Brain microvascular endothelial cell (primary cell): ENCODE measurements at places on chromosomes 1 and 21.
A peak's percentile ranks its signal among the peaks of the same experiment; 100 is the strongest.

- no peak for DNase-seq
These were observed 8.9 kb downstream of the MTF1 start for GRCh38 chr1:37850352-37850955.

GRCh38 chr21:36747815-36748383 lies 49.0 kb downstream of the SIM2 start:
- DNase-seq, result peak; percentile 18

DNA sequence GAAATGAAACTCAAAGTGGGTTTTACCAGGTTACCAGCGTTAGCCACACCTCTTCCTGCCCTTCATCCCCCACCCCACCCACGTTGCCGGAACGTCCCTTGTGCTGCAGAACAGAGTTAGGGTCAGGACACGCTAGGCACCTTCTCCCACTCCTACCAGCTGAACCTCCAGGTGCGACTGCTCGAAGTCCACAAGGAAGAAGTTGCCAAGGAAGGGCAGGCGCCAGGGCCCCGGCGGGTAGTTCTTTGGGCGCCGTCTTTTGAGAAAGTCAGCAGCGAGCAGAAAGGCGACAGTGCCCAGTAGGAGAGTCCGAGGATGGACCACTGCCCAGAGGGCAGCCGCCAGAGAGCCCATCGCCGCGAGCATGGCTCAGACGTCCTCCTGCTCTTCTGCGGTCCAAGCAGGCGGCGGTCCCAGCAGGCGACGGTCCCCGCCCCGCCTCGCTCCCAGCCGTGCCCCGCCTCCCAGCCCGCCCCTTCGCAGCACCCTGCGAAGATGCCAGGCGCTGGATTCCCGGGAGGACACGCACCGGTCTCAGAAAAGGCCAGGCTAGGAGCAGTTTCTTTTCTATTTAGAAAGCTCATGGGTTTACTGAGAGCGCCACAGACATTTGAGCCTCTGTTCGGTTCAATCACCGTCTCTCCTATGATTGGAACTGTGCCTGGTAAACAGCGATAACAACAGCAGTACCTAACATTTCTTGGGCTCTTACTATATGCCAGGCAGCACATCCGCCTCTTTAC lies at the start of gene CYP2J2:
CYP2J2 (minus strand) TSS at position 393 of the 743 bp plus-strand sequence; CDS start at position 366, 27 bp downstream.
- DNase-seq, result no peak

DNA sequence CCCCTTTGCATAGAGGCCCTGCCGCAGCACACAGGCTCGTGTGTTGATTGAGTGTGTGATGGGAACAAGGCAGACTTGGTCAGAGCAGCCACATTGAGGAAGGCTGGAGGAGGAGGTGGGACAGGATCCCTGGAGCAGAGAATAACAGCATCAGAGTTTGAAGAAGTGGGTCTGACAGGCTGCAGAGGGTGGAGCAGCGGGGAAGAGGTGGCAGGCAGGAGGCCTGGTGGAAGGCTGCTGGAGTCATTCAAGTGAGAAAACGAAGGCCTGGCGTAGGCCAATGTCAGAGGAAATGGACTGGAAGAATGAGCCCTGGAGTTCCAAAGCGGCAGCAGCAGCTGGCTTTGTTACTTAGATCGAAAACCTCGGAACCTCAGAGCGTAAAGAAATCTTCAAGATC lies 115.0 kb upstream of the GRIK3 start:
- DNase-seq, result no peak

DNA sequence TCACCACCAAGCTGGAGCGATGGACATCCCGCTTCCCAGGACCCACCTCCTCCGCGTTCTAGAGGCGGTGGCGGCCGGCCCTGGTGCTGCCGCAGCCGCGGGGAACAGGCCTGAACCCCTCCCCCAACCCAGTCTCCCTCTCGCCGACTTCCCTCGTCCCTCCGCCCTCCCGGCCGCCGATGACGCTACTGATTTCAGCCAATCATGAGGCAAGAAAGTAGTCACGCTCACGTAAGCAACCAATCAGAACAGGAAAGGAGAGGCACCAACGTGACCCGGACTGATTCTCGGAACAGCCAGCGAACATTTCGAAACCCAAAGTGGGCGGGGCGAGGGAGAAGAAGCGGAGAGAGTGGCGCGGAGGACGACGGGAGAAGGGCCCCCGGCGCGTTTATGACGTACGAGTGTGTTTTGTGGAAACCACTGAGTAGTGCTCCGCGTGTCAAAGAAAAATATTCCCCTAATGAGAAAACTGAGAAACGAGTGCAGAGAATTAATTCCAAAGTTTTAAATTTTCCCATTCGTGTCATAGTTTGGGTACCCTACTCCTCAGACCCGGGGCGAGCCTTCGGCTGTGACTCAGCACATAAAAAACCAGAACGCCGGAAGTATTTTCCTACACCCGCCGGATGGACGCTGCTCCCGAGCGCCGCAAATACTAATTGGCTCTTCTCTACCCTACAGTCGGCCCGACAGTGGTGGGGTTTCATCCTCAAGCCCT lies at the start of gene NRDC:
NRDC (minus strand) TSS at position 112 of the 721 bp plus-strand sequence. CDS start 112 bp downstream, outside the sequence.
- peak; percentile 100 for DNase-seq

DNA sequence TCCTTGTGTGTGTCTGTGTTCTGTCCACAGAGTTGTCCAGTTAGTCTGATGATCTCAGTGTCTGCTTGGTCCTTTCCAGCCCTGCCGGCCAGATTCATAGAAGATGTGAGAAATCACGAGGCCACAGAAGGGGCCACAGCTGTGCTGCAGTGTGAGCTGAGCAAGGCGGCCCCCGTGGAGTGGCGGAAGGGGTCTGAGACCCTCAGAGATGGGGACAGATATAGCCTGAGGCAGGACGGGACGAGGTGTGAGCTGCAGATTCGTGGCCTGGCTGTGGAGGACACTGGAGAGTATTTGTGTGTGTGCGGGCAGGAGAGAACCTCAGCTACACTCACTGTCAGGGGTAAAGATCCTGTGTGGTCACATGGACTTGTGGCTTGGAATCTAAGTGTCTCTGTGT lies 95.8 kb downstream of the OBSCN start:
- no peak for DNase-seq

DNA sequence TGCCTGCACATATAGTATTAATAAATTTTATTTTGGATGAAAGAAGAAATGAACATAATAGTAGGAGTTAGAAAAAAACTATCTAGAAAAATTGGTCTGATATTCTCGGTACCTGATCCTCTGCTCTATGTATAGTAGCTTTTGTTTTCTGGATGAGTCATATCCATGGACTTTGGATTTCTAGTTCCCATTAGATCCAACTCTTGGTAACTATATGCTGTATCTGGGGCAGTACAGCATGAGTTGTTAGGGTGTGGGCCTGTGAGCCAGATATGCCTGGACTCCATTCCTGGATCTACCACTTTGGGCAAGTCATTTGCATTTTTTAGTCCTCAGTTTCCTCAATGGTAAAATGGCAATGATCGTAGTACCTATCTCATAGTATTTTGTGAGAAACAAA lies 372.2 kb upstream of the PKN2 start:
- DNase-seq, result no peak

DNA sequence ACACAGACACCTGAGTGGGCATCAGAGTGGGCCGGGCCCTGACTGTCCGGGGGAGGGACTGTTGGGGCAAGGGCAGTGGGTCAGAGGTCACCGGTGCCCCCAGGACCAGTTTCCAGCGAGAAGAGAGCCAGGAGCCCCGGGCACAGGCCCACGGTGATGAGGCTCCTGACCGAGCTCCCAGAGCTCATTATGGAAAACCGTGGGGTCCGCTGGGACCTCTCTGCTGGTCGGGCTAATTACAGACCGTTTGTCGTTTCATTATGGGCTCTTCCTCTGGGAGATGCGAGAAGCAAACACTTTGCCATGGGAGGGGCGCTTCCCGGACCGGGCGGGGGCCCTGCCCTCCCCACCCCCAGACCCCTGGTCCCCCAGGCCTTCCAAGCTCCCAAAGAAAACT lies 12.0 kb upstream of the TTLL10 start:
- no peak for DNase-seq
